ENCODE measurements at places on chromosomes 2 and 18.

DNA sequence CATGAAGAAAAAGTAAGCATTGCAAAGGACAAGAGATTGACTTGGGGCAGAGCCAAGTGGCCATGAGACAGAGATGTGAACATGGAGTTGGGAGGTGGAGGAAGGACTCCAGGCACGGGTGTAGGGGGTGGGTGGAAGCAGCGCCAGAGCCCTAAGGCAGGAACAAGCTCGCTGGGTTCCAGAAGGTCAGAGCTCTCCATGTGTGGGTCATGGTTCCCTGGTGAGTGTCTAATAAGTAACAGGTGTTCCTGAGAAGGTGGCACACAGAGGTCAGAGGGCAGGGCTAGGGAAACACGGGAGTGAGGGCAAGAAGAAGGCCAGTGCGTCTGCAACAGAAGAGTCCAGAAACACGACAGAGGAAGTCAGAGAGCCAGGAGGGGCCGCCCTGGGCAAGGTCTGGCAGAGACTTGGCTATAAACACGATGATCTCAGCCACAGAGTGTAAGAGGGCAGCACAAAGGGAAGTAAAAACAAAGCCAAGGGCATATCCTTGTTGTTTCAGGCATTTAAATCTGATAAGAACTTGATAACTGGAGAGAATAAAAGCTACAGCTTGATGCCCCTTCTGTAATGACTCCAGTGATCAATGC lies 260.8 kb downstream of the TGIF1 start:
- peak; percentile 35 for DNase-seq

DNA sequence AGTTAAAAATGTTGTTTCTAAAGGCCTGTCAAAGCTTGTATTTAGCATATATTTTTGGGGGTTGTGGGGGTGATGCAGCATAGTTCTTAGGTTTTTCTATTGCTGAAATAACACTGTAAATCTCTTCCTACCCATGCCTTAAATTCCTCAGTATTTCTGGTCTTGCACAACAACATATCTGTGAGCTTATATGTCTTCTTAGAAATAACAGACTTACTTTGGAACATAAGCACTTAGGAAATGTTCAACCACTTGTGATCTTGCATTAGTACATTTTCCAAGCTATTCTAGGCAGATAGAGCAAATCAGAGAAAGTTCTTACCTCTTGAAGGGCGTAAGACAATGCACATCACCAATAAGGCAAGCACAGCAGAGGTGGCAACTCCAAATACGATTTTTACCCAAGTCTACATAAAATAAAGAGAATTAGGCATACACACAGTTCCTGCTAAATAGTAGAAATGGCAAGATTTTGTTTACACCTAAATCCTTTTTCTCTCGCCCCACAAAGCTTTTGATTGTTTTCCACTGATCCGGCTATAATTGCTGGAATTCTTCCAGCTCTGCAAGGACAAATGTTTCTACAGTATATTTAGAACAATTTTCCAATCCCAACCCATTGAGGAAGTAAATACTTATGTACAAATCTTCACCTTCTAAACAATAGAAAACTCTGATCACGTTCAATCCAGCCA lies 512 bp downstream of the FAP start:
- no peak for DNase-seq

DNA sequence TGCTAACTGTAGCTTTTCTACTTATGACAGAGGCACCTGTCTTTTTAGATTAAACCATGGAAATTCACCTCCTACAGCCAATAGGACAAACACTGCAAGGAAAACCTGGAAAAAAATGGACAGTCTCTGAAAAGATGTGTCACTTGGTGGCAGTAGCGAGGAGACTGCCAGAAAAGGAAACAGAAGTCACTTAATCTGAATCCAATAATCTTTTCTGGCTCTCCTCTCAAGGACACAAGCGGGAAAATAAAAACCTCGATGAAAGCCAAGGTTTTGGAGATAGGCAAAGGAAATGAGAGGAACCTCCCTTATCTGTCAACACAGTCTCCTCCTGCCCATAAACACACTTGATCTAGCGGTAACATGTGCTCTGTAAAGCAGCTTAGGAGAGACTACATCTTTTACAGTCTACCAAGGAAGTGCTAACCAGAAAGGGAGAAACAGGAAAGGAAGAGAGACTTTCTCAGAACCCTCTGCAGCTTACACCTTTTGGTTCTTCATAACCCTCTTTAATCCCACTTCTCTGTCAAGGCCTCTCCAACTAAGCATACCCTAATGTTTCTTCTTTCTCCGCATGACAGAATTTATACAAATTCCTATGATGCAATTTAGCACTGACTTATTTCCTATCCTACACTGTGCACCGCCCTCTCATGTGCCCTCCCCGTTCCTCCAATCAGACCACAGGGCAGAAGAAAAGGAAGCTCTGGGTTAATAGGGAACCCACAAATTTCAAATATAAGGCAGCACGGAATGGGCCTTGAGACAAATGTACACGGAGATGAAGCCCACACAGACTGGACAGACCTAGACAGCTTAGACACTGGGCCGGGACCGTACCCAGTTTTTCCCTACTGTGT lies 52.8 kb downstream of the CLASP1 start:
- peak; percentile 93 for DNase-seq

GRCh38 chr2:24909555-24910177 lies 10.4 kb downstream of the ADCY3 start:
- DNase-seq = no peak

DNA sequence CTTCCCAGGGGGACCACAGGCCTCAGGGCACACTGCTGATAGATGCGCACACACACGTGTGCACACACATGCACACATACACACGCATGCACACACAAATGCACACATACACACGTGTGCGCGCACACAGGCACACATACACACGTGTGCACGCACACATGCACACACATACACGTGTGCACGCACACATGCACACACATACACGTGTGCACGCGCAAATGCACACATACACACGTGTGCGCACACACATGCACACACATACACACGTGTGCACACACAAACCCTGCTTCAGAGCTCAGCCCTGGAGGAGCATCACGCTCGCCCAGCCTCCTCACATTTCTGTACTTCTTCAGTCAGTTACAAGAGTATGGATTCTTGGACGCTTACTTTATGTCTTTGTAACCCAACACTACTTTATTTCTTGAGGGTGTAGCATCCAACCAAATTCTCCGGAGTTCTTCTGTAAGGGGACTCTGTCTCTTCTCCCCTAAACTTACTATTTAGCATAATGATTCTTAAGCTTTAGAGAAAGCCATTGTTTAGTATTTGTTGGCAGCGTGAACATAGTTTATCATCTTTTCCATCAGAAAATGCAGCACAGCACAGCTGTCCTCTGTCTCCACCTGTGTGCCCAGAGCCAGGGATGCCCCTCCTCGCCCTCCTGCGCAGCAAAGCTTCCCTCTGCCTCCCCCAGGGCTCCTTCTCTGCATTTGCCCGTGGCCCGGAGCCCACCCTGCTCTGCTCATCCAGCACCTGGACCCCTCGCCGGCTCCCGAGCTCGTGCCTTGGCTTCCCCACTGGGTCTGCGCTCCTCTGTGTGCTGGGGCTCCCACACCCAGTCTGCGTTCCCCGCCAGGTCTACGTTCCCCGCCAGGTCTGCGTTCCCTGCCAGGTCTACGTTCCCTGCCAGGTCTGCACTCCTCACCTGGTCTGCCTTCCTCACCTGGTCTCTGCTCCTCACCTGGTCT lies 74.4 kb upstream of the CTDP1 start:
- no peak for DNase-seq

GRCh38 chr2:241774419-241775222 lies 2.0 kb upstream of the GAL3ST2 start:
- DNase-seq = no peak

DNA sequence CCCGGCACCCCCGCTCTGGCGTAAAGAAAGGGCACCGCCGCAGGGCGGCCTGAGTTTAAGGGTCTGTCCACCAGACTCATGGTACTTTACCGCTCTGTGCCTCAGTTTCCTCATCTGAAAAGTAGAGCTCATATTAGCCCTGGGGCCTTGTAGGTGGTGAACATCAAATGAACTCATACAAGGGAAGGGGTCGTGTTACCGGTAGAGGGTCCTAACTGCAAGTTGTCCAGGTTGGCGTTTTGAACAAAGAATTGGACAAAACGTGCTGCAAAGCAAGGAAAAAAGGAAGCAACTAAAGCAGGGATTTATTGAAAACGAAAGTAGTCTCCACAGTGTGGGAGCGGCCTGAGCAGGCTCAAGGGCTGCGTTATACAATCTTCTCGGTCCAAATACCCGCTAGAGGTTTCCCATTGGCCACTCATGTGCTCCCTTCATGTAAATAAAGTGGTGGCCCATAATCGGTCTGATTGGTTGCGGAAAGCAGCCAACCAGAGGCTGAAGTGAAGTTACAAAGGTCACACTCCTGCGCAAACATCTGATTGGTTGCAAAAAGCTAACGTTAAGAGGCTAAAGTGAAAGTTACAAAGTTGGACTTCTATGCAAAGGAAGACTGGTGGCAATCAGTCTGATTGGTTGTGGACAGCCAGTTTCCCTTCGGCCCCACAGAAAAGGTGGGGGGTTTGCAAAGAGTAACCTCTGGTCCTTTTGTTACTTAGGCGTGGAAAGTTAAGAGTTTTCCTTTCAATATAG lies 80.7 kb upstream of the LDLRAD4 start:
- DNase-seq = peak; percentile 95

- no peak for DNase-seq
These were observed 626.2 kb upstream of the CDH7 start for GRCh38 chr18:65124633-65125032.

- DNase-seq = no peak
These were observed 727 bp downstream of the ZFAND2B start for GRCh38 chr2:219207134-219207883.

DNA sequence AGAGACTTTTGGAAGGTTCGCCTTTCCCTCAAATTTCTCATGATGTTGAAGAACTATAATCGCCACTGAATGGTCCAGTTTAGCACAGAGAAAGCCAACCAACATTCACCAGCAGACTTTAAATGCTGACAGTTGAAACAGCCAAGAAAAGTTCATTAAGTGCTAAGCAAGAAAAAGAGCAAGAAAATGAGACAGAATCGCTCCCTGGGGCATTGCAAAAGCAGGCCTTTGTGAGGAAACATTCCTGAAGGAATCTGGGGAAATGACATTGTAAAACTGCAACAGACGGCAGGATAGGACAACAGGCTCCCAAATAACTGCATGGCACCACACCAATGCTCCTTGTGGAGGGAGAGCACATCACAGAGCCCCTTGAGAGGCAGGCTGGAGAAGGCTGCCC lies 269.3 kb upstream of the ID2 start:
- DNase-seq = no peak

DNA sequence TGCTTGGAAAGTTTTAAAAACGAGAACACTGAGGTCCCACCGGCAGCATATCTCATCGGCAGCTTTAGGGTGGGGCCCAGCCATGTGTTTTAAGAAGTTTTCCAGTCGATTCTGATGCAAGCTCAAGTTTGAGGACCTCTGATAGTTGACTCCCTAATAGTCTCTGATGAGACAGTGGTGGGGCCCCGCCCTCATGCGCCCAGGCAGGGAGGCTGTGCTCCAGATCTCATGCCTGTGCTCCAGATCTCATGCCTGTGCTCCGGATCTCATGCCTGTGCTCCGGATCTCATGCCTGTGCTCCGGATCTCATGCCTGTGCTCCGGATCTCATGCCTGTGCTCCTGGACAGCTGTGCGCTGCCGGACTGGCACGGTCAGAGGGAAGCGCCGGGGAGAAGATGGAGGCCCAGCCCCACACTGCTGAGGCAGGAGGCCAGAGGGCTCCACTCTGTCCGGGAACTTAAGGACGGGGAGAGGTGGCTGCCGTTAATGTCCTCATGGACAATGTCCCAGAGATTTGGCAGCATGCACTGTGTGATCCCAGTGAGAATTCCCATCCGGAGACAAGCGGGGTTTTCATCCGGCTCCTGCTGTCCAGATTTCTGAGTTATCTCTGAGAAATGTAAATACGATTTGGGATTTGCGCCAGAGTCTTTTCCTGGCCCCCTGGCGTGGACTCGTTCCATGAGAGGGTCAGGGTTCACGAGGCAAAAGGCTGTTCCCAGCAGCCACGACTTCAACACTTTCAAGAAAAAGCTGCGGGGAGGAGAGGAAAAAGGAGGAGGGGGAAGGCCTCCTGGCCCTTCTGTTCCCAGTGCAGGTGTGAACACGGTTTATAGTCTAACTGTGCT lies 9.4 kb upstream of the COLEC11 start:
- DNase-seq = no peak

- no peak for DNase-seq
These were observed 496.6 kb downstream of the PTPRM start for GRCh38 chr18:8063733-8064132.

- no peak for DNase-seq
These were observed 21.6 kb upstream of the TMEM17 start for GRCh38 chr2:62527478-62528210.

DNA sequence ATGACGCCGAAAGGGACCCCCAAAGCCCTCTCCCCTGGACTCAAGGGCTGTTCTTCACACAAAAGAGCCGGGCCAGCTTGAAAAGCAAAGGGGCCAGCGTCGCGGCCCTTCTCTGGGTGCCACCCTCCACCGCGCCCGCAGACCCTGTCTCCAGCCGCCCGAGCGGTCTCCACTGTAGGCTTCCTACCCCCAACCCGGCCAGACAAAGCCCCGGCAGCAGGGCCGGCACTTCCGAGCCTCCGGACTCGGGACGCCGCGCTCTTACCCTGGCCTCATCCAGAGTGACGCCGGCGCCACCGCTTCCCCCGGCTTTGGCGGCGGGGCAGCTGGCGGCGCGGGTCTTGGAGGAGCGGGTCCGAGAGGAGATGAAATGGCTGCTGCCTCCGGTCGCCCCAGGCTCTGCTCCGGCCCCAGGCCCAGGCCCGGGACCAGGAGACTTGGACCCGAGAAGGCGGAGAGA lies 603 bp downstream of the ATAD2B start:
- no peak for DNase-seq

GRCh38 chr2:165911981-165912380 lies 41.6 kb downstream of the TTC21B start:
- DNase-seq = no peak

- DNase-seq = no peak
These were observed 111.5 kb upstream of the COPS8 start for GRCh38 chr2:236974148-236974547.

DNA sequence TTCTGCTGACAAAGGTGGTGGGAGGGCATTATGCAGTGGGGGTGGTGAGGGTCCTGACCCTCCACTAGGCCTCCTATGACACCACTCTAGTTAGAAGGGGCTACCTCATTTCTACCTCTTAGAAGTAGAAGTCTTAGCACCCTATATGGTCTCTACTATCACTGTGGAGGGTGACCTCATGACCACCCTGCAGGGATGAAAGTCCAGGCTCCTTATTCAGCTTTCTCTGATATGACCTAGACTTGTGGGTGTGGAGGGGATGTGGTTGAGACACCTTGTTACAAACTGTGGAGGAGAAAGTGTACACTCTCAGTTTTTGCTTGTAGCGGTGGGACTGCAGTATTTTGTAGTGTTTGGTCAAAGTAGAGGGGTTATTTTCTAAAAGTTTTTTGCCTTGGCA lies 18.6 kb downstream of the TMEM182 start:
- no peak for DNase-seq

DNA sequence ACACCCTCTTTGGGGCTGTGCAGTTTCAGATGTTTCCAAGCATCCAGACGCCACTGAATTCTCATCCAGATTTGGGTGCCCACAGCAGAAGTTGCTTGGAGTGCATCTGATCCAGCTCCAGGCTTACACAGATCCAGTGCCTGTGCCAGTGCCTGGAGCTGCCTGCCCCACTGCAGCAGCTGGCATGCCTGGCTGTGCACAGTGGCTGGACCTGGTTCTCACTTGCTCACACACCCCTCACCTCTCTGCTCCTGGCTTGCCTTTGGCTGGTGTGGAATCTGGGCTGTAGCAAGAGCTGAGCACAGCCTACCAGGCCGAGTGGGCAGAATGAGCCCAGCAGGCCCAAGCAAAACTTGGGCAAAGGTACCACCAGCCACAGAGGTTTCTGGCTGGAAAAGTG lies 137.9 kb downstream of the SPAG16 start:
- no peak for DNase-seq

Data from AML-193 (cell line).